Breast epithelium (tissue), 4 donors: ENCODE measurements at places on chromosomes 3 and 15. TPM values are rescaled to one million over a fixed set of nuclear protein-coding genes. Genes with fewer than 3 reads are reported as not detected.

GRCh38 chr15:50916400-50916799 is 7.9 kb downstream of the AP4E1 start:
- DNase-seq: no peak

DNA sequence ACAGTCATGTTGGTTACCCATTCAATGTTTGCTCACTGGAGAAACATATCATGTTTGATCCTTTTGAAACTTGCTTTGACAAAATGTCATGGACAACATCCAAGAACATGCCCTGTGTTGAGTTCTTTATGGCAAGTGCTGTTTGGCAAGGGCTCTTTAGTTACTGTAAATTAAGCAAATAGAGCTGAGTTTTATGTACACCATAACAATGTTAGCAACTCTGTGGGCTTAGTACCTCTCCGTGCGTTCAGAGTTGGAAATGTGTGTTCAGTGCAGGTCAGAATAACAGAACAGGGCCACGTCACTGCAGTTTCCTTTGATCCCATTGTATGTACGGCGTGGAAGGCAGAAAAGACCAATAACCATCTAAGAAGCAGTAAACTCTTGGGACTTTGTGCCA is 132.5 kb downstream of the MYRIP start:
- DNase-seq: no peak

- DNase-seq: no peak
Observed at GRCh38 chr3:182445576-182445975, 347.7 kb upstream of the ATP11B start.

GRCh38 chr3:155619118-155619915 is 125.6 kb downstream of the PLCH1 start:
- DNase-seq: no peak

GRCh38 chr15:52085299-52085698 is 27.3 kb downstream of the BCL2L10 start:
- DNase-seq: no peak

DNA sequence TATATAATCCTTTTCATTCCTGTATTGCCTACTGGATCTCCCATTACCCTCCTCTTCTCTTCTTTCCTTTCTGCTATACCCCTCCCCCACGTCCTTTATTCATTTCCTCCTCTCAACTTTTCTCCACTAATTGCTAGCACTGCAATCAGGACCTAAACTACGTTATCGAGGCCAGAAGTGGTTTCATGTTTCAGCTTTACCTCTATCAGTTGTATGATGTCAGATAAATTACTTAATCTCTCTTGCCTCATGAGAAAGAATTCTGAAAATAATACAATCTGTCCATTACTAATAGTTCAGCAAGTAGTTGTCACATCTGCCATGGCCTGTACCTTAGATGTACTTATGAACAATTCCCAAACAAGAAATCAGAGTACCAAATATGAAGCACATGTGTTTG is 10.6 kb downstream of the POPDC2 start:
- DNase-seq: no peak

NR2E3 gene
- total RNA-seq: 2.9 TPM

IL17RD gene
- 31.0 TPM for total RNA-seq
